ENCODE measurements at places on chromosomes 1 and 21. TPM values are rescaled to one million over a fixed set of nuclear protein-coding genes. Genes with fewer than 3 reads are reported as not detected.
A peak's percentile ranks its signal among the peaks of the same experiment; 100 is the strongest.

- DNase-seq, result peak; percentile 88
These were observed 1.1 kb upstream of the GRHL3 start for GRCh38 chr1:24317956-24318614.

GRCh38 chr21:35601211-35601610 is 459.1 kb downstream of the SETD4 start:
- DNase-seq, result no peak

- DNase-seq, result no peak
These were observed 51.9 kb downstream of the DIPK1A start for GRCh38 chr1:92909321-92909720.

DNA sequence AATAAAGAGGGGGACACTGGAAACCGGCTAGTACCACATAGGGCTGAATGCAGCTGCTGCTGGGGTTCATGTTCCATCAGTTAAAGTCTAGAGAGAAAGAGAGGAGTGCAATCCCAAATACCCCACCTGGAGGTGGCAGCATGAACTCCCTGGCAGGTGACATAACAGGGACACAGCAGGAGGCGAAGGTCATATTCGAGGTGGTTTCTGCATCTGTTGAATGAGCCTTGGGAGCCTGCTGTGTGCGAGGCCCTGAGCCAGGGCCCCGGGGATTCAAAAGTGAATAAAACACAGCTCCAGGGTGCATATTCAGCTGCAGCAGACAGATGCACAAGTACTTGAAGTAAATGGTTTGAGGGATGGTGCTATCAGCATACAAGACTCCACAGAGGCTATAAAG is 456.8 kb downstream of the SETD4 start:
- no peak for DNase-seq

DNA sequence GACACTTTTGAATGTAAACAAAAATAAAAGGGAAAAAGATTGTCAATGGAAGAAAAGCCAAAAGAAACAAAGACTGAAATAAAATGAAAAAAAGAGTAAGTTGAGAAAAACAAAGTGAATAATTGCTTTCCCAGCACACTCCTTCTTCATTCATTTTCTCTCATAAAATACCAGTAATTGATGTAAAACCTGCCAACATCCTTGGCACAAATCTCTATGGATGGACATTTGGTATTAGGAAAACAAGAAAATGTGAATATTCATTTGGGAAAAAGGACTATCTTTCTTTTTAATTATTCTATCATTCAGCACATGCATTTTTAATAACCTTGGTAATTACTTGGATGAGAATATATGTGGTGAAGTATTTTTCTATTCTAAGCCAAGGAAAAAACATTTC is 204.4 kb upstream of the TNR start:
- no peak for DNase-seq

DNA sequence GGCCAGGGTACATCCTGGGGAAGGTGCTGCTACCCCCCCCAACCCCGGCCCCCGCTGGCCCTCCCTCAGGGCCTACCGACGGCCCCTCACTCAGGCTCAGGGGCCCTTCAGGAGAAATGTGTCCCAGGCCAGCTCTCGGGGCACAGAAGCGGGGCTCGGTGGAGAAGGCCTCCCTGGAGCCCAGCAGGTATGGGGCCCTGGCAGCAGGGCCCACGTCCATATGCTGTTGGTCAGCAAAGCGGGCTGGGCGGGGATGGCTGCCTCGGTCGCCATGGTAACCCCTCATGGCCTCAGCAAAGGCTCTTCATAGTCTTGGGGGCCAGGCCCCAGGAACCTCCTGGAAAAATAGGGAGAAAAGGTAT is 24.4 kb downstream of the DLGAP3 start:
- DNase-seq, result no peak

DNA sequence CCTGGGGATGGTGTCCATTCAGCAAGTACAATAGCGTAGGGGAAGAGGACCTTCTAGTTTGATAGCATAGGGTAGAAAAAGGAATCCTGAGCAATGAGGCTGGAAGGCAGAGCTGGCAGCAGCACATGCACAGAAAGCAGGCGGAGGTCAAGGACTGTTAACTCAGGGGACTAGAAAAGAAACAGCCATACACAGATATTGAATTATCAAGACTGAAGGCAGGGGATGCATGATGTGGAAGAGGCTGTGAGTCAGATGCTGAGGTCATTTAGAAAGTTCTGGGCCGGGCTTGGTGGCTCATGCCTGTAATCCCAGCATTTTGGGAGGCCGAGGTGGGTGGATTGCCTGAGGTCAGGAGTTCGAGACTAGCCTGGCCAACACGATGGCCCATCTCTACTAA is 65.6 kb downstream of the OPTC start:
- DNase-seq, result no peak

GRCh38 chr1:25631750-25632485 is 15.3 kb downstream of the MAN1C1 start:
- no peak for DNase-seq

GRCh38 chr1:7749126-7749525 is 22.0 kb upstream of the VAMP3 start:
- no peak for DNase-seq

DNA sequence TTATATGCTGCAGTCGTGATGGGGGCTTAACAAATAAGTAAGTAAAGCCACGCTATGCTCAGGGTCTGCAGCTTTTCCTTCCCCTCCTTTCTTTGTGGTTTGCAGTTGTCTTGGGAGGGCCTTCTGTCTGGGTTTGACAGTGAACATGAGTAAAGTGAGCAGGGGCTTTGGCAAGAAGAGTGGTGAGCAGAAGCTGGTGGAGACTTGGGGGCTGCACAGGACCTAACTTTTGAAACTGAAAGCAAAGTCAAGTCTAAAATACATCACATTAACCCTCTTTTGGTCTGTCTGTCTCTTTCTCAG is 368.6 kb upstream of the VAMP3 start:
- DNase-seq, result no peak

DNA sequence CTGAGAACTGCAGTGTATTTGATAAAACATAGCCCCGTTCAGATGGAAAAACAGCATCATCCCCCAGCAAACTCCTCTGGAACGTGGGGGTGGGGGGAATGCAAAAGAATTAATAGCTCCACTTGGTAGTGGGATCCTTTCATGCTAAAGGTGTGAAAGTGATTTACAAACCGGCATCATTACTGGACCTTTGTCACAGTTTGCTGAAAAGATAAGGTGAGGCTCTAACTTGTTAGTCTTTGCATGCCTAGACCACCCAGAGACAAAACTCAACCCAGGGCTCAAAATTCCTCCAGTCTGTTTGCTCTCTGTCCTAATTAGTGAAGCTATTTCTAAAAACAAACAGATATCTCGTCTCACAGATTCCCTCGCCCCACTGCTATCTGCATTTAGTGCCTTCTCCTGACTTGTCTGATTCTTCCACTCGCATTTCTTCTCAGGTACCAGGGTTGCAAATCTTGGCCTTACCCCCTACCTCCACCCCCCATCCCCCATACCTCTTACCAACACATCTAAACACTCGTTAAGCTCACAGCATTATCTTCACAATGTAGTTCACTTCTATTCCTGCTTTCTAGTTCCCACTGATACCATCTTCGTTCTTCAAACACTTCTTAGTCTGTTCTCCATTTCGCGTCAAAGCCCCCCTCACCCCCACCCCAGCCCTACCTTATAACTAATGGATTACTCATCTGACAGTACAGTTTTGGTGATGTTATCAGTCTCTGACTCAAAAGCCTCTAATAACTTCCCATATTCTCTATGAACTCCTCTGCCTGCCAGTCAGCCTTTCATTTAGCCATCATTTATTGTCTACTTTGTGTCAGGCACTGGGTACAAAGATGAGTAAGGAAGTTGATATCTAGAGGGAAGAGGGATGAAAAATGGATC is 11.8 kb downstream of the IER5 start:
- DNase-seq, result no peak

- DNase-seq, result no peak
These were observed 9.2 kb downstream of the S100A10 start for GRCh38 chr1:151984313-151984956.

DNA sequence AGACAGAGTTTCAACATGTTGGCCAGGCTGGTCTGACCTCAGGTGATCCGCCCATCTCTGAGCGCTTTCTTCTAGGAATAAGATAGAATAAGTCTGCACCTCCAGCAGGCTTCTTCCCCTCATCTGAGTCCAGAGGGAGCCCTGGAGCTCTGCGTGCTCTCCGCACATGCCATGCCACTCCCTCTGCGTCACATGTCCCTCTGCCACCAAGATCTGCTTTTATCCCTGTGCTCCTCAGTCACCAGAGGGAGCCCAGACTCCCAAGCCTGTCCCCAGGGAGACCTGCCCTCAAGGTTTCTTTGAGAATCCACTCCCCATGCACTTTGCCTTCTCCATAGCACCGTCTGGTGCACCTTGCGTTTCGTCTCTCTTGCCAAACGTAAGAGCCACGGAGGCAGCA is 213.0 kb downstream of the CAMTA1 start:
- DNase-seq, result no peak

GRCh38 chr1:223776075-223776814 is 63.9 kb downstream of the CAPN2 start:
- no peak for DNase-seq

Gene AADACL3
- polyA plus RNA-seq, result not detected

Gene KCNE1
- polyA plus RNA-seq, result 2.6 TPM

Gene GOLPH3L
- 40.7 TPM for polyA plus RNA-seq

Gene A3GALT2
- polyA plus RNA-seq, result 0.15 TPM

Gene F13B
- not detected for polyA plus RNA-seq

Gene GBP4
- 13.6 TPM for polyA plus RNA-seq

Gene MMEL1
- 3.9 TPM for polyA plus RNA-seq

Gene PEAR1
- polyA plus RNA-seq, result 28.7 TPM

Gene CFAP57
- polyA plus RNA-seq, result 1.7 TPM

Gene MROH9
- 0.89 TPM for polyA plus RNA-seq

Gene ATP1A2
- 15.2 TPM for polyA plus RNA-seq

Gene LCE3D
- not detected for polyA plus RNA-seq

Gene AGRN
- polyA plus RNA-seq, result 175 TPM

Gene PRAMEF20
- polyA plus RNA-seq, result not detected

Gene LAMC2
- 40.2 TPM for polyA plus RNA-seq
